ENCODE measurements at places on chromosomes 7 and 10.

DNA sequence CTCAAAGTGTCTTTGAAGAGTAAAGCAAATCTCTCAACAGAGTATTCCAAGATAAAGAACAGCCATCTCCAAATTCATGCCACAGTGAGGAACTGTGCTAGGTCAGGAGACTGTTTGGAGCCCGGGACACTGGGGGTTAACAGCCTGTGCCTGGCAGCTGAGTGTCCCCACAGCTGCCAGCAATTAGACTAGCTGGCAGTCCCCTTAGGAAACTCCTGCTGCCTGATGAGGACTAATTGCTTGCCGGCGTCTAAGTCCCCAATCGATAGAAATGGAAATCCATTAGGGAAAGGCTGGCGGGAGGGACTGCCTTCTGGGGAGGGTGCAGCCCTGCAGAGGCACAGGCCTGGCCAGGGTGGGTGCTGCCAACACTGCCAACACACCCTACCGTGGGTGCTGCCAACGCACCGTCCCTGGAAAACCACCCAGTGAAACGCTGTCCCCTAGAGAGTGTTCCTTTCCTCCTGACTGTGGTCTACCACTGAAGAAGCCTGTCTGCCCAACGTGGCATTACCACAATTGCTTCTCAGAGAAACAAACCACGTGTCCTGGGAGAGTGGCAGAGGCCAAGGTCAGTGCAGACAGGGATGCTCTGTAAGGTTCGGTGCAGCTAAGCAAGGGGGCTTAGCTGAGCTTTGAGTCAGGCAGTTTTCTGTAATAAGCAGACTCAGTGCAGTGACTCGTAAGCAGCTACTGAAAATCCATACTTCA, 60.8 kb downstream of the XRCC2 start:
- no peaks in the 10 kb centered on the region for H3K36me3 ChIP-seq
- H3K4me3 ChIP-seq: no peak overlapping the region
- no peak for DNase-seq
- no peaks in the 10 kb centered on the region for H3K4me1 ChIP-seq
- H3K27me3 ChIP-seq: peaks cover 7% of the 10 kb centered on the region

DNA sequence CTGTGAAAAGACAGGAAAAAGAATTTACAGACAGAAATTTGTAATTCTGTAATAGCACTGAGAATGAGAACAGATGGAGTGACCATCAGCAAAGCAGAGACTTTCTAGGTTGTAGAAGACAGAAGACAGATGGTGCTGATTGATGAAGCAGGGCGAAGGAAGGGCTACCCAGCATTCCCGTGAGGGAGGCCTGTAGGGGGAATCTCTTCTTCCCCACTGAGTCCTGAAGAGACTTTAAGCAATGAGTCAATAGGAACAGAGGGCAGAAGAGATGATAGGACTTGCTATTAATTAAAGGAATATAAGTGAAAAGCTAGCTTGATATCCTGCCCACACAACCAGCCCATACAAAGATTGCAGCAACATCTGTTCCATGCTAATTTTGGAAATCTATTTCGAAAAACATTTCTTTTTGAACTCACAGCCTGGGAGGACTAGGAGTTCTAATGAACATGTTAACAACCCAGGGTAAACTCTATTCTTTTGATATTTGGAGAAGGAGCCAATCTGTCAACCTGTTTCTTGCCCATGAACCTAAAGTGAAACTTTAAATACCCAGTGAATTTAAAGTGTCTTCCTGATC, 44.1 kb downstream of the RALA start:
- DNase-seq: no peak
- H3K4me3 ChIP-seq: no peak overlapping the region
- no peak overlapping the region for H3K27ac ChIP-seq
- H3K4me1 ChIP-seq: no peaks in the 10 kb centered on the region

DNA sequence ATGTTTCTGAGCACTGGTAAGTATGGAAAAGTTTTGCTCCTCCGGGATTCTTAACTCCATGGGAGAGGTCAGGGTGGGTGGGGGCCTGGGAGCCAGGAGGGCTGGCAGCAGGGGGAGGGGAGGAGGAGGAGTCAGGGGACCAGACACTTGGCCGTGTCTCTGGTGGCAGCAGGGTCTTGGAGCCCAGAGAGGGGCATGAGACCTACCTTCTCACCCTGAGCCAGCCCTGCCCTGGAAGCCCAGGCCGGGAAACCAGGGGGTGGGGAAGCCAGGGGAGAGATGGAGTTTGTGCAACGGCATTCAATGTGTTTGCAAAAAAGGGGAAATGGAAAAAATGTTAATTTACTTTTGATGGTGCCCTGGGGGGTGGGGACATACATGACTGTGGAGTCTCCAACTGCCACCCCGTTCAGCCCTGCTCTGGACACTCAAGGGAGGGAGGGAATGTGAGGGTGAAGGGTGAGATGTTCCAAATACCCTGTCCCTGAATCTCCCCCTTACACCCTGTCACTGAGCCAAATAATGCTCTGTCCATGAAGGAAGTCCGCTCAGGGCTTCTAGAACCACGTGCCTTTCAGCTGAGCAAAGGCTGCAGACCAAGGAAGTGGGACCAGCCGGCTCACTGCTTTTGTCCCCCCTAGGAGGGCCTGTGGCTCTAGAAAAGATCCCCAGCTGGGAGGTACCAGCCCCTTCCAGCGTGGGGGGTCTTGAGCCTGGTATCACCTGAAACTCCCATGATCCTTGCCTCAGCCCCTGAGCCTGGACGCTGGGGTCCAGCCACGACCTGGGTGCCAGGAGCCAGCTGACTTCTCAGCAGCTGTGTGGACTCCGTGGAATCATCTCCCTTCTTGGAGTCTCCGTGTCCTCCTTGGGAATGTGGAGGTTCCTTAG, 48.3 kb downstream of the TMEM270 start:
- H3K27me3 ChIP-seq: no peaks in the 10 kb centered on the region
- H3K4me1 ChIP-seq: no peaks in the 10 kb centered on the region
- no peak overlapping the region for H3K4me3 ChIP-seq
- H3K27ac ChIP-seq: no peak overlapping the region

DNA sequence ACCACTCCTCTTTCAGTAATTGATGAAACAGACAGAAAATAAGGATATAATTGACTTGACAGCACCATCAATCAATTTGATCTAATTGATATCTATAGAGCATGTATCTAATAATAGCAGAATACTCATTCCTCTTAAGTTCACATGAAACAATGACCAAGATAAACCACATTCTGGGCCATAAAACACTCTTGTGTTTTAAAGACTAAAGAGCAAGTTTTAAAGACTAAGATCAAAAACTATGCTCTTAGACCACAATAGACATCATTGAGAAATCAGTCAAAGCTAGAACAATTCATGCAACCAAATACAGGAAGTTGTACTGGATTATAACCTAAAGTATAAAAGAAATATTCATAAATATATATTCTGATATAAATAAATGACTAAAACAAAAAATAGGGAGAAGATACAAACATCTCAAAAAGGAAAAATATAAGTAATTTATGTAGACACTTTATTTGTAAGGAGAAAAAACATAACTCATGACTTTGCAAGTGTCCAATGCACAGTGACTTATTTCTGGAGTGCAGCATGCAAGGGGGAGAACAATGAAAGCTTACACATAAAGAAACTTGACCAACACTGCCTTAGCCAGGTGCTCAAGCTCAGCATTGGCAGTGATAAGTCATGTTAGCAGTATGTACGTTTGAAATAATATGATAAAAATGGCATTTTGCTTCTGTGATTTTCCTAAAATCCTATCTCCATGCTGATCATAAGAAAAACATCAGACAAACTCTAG, 312.7 kb upstream of the IGFBP3 start:
- H3K27me3 ChIP-seq: no peaks in the 10 kb centered on the region
- no peak overlapping the region for H3K27ac ChIP-seq

DNA sequence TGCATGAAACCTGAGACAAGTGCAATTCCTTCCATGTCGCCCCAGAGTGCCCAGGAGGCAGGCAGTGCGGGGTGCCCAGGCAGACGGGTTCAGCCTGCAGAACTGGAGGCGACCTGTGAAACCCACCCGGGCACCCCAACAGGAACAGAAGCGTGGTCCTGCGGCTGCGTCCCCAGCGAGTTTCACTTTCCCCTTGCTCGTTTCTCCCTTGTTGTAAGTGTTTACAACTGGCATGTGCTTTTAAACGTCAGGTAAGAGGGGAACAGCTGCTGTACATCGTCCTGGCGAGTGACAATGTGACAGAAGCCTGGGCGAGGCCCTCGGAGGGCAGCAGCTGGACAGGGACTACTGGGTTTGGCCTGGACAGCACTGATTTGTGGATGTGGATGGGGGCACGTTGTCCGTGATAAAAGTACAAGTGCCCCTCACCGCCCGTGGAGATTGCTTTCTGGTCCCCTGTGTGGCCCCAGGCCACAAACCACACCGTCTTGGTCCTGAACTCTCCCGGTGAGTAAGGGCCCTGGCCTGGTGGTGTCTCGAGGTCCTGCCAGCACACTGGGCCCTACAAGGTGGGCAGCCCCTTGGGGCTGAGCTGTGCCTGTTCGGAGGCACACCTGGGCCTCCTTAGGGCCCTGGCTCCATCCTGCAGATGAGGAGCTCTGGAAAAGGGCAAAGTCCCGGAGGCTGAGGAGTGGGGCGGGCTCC, 4.0 kb downstream of the VENTX start:
- peak overlapping the region; percentile 47 for H3K4me3 ChIP-seq
- peaks cover 93% of the 10 kb centered on the region for H3K27me3 ChIP-seq
- no peaks in the 10 kb centered on the region for H3K36me3 ChIP-seq
- H3K4me1 ChIP-seq: no peaks in the 10 kb centered on the region
- H3K27ac ChIP-seq: no peak overlapping the region

DNA sequence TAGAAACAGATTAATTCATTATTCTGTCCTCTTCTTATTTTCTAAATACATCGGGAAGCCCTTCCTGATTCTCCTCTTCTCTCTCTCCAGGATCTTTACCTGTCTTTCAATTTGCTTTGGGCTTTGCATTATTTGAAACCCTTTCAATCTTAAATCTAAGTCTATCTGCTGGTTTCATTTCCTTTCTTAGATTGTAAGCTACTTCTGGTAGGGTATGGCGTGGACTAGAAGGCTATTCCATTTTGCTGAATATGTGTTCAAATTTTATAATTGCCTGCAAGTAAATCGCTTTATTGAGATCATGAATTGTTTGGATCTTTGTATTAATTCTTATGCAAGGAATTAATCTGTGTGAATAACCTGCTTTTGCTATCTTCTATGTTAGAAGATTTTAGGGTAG, 11.1 kb downstream of the STAM start:
- H3K36me3 ChIP-seq: peaks cover 8% of the 10 kb centered on the region
- H3K27me3 ChIP-seq: no peaks in the 10 kb centered on the region
- peak overlapping the region; percentile 36 for H3K27ac ChIP-seq
- no peak overlapping the region for H3K4me3 ChIP-seq

DNA sequence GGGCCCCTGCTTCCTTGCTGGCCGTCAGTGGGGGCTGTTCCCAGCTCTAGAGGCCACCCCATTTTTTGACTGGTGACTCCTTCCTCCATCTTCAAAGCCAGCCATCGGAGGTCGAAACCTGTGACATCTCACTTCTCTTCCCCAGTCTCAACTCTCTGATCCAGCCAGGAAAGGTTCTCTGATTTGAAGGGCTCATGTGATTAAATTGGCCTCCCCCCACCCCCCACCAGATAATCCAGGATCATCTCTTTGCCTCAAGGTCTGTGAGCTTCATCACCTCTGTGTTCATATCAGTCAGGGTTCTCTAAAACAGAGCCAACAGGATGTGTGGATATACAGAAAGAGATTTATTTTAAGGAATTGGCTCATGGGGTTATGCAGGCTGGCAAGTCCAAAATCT, 5.6 kb upstream of the RAMP3 start:
- no peaks in the 10 kb centered on the region for H3K4me1 ChIP-seq
- no peak overlapping the region for H3K27ac ChIP-seq
- no peaks in the 10 kb centered on the region for H3K36me3 ChIP-seq
- no peak for DNase-seq
- no peak overlapping the region for H3K4me3 ChIP-seq

DNA sequence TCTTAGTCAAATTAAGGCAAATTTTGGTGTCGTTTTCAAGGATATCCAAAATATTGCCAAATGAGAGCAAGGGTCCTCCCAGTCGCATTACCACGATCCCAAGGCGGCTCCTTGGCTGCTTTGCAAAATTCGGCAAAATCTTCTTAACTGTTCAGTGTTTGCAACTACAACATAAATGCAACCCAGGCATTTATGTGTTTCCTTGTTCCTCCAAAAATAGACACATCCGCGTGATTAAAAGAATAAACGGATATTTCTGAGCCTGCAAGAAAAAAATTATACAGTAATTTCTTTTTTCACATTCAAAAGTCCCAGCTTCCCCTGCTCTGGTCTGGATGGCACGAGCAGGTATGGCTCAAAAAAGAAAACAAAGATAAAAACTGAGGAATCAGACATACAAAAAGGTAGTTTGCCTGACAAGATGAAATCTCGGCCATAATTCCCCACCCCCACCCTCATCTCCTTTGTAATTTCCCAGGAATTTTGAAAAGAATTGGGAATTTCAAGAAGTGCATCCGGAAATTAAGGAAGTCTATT, 6.0 kb downstream of the SKIDA1 start:
- no peak for DNase-seq
- no peak overlapping the region for H3K27ac ChIP-seq
- no peaks in the 10 kb centered on the region for H3K36me3 ChIP-seq
- no peak overlapping the region for H3K4me3 ChIP-seq

DNA sequence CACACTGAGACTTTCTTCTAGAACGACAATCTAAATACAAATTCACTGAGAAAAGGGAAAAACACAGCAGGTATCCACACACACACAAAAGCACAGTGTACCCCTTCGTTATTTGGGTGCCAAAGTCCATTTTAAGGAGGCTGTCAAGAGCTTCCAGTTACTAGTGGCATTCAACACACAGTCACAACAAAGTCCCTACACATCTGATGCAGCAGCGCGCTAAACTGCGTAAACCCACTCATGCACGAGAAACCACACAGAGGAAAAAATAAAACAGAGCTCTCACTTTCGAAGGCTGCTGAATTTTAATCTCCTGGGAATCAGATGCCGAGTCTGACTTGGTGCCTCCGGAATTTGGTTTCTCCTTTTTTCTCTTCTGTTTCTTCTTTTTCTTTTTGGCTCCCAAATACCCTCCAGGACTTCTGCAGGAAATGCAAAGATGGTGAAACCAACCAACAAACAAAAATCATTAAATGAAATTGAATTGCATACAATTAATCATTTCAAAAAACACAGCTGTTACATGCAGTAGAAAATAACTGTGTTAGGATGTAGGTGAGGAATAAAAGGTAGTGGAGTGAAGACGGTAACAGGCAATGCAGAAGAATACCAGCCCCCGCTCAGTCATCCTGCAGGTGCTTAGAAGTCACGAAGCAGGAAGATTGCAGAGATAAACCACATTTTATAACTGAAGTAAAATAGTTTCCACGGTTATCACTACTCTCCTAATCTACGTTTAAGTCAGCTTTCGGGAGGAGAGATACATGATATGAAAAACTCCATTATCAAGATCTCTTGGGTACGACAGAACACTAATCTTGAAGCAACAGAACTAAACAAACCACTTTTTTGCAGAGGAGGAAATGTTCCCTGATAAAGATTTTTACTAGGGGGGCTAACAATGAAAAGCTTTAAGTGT, 27.1 kb downstream of the NMT2 start:
- H3K4me3 ChIP-seq: peak overlapping the region; percentile 20
- peaks cover 12% of the 10 kb centered on the region for H3K4me1 ChIP-seq
- H3K36me3 ChIP-seq: peaks cover 21% of the 10 kb centered on the region
- DNase-seq: no peak
